ENCODE measurements at places on chromosomes 5 and 9.

DNA sequence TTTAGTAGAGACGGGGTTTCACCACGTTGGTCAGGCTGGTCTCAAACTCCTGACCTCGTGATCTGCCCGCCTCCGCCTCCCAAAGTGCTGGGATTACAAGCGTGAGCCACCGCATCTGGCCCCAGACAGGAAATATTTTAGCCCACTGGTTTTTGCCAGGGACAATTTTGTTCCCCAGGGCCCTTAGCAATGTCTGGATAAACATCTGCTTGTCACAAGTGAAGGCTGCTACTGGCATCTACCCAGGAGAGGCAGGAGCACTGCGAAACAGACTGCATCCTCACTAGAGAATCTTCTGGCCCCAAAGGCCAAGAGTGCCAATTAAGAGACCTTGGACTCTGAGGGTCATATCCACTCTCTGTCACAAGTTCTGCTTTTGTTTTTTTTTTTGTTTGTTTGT is 2.4 kb upstream of the TPRN start:
- no peak for DNase-seq

DNA sequence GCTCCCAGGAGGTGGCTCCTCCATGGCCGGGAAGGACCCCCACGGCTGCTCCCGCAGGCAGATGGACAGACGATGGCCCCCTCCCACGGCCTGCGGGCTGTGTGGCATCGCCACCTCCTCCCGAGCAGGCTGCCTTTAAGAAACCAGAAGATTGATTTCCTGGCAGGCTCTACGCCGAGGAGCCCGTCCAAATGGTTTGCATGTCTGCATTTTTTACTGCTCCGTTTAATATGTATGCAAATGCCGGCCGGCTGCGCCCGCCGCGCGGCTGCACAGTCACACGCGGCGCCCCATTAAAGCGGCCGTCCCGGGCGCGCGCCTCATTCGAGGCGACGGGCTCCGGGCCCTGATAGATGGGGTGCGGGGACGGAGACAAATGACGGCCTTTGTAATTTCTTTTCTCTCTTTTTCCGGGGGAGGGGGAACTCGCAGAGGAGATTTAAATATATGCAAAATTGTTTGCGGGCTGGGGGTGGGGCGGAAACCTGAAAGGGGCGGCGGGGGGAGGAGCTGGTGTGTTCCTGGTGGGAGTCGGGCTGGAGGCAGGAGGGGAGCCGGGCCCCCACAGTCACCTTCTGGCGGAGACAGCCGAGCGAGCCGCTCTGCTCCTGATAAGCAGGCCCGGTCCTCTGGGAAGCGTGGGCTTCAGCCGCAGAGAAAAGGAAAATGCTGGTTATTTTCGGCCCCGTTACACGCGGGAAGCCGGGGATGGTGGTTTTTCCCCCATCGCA is 158.7 kb upstream of the IER5L start:
- DNase-seq = no peak

- DNase-seq = no peak
Observed at GRCh38 chr5:83179966-83180365, 102.6 kb downstream of the XRCC4 start.

DNA sequence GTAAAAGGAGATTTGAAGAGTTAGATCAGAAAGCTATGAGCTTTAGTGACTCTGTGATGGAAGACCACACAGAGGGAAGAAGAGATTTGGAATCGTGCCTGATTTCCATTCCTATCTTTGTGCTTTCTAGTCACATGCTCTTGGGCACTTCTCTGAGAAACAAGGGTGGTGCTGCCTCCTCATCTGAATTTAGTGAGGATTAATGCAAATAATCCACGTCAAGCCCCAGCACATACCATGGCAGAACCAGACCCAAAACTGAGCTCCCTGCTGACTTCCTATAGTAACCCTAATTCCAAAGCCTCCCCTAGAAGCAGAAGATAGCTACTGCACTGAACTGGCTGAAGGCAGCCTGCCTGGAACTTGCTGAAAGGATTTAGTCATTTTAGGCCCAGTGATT is 17.7 kb downstream of the SLC45A2 start:
- no peak for DNase-seq

DNA sequence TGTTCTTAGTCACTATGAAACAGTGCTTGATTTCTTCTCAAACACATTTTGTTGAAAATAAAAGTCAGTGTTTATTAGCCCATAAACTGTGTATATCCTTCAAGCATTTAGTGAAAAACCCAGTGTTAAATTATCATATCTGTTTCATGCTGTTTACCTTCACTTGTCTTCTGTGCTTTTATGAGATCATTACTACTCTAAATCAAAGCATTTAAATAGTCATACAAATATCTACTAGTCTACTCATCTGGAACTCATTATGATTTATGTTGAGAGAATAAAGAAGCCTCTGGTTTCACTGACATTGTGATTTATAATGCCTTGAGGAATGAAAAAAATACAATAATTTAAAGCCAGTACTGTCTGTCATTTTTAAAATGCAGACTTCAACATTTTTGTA is 366.5 kb downstream of the SLCO4C1 start:
- no peak for DNase-seq
